ENCODE measurements at places on chromosomes 13 and 19.

GRCh38 chr13:102394158-102395053, 7.4 kb downstream of the FGF14 start:
- DNase-seq: peak; percentile 97

- DNase-seq: no peak
These were observed 1072.4 kb downstream of the EFNB2 start for GRCh38 chr13:105463011-105463501.

DNA sequence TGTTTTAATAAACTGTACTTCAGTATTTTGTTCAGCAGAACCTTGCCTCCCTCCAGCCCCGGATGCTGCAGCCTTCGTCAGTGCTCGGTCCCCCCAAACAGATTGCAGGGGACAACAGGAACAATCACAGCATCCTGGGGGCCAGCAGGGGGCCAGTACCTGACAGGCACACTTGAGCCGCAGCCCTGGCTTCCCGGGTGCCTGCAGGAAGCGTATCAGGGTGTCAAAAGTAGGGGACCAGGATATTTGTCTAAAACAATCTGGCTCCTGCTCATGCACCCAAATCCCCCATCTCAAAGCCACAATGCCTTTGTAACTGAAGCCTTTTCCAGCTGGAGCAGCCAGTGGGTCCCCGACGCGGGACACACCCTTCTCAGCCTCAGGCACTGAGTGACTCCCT, 167.5 kb upstream of the TSHZ3 start:
- DNase-seq: no peak

GRCh38 chr13:35208587-35208986, 266.5 kb downstream of the NBEA start:
- no peak for DNase-seq

GRCh38 chr13:32548837-32549236, 10.2 kb upstream of the N4BP2L2 start:
- no peak for DNase-seq

Measured in GM10248 (cell line).